ENCODE measurements at places on chromosomes 3 and 15.

DNA sequence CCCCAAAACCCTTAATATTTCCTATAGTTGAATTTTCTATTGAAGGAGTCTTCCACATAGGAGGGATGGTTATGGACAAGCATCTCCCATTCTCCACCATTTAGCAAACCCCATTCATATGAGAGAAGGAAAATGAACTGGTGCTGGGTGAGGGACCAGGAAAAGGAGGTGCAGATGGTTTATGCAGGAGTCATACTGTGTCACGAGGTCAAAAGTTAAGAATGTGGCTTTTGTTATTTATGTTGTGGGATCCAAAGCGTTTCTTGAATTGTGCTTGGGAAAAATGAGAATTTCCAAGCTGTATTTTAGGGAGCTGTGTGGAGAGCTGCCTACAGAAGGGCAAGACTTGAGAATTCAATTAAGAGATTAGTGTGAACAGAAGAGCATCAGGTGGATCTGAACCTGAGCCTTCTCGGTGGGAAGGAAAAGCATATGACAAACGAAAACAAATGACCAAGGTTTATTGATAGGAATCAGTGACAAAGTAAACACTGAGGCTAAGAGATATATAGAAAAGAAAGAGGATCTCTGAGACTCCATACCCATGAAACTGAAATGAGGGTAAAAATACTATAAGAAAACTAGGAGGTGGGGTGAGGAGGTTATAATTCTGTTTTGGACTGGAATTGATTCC is 473.3 kb upstream of the NR2F2 start:
- DNase-seq: no peak

DNA sequence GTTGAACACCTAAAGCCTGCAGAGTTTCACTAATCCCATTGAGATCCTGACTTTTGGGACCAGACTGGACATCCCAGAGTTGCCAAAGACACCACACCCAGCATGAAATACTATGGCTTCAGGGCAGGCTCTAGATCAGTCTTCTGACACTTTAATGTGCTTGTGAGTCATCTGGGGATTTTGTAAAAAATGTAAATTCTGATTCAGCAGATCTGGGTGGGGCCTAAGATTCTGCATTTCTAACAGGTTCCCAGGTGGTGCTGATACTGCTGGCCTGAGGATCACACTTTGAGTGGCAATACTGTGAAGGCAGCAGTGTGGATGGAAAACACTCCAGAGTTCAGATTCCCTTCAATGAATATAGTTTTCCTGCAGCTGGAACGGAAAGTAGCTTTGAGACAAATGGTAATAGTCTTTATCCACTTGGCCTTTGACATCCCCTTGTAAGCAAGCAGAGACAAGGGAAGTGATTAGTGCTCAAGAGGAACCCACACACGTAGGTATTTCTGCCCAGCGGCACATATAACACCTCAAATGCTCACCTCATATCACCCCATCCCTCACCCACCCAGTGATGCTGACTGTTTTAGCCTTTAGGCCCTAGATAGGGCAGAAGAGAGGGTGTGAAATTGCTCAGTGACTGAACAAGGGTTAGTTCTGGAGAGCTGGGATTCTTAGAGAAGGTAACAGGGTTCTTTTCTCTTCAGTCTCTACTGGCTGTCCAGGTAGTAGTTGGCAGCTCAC is 51.5 kb upstream of the GSK3B start:
- DNase-seq: peak; percentile 20

- no peak for DNase-seq
Measured at GRCh38 chr3:33456756-33457155, 16.6 kb upstream of the UBP1 start.

GRCh38 chr3:3906171-3906570 is 106.9 kb downstream of the LRRN1 start:
- DNase-seq: no peak

GRCh38 chr3:174891524-174892203 is 32.5 kb downstream of the NAALADL2 start:
- DNase-seq: no peak

- no peak for DNase-seq
Measured at GRCh38 chr15:82921242-82921641, 31.3 kb downstream of the HOMER2 start.

DNA sequence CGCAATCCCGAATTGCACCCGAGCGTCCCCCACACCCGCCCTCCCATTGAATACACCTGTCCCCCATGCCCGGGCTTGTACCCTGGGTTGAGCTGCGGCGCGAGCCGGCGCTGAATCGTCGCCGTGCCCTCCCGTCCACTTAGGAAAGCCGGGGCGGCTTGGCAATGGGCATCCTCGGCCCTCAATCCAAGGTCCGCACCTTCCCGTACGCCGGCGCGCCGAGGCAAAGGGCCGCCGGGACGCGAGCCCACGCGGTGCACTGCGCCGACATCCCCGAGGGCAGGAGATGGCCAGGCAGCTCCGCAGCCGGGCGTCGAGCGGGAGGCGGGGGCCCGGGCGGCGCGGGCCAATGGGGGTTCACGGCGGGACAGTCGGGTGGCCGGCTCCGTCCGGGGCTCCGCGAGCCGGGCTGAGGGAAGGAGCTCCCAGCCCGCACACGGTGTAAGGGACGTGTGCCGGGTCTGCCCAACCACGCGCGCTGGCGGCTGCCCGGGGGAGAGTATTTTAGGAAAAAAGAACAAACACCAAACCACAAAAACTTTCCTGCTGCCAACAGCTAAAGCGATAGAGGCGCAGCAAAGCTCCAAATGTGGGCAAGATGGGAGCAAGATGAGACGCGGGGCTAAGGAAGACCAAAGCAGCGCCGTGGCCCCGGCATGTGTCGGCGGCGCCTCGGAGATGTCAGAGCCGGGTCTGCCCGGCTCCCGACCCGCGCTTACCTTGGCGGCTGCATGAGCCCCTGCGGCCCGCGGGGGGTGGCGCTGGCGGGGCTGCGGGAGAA is 621 bp downstream of the RGMA start:
- DNase-seq: no peak

DNA sequence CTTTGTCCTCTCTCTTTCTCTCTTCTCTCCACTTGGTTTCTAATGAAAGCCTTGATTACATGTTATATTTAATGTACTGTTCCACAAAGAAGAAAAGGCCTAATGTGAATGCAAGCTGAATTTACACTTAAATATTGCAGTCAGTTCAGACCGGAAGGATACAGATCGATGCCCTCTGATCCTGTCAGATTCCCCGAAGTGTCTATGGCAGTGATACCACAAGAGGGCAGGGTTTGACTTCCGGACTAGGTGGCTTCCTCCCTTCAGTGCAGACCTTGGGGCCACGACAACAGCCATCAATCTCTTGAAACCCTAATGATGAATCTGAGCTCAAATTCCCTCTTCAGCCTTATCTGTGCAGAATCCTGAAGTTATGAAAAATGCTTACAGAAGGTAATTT is 29.5 kb downstream of the AGTR1 start:
- no peak for DNase-seq
